ENCODE measurements at places on chromosomes 1 and 21. TPM values are rescaled to one million over a fixed set of nuclear protein-coding genes. Genes with fewer than 3 reads are reported as not detected.
A peak's percentile ranks its signal among the peaks of the same experiment; 100 is the strongest.

Gene MEX3A
- total RNA-seq, result 0.43 TPM

DNA sequence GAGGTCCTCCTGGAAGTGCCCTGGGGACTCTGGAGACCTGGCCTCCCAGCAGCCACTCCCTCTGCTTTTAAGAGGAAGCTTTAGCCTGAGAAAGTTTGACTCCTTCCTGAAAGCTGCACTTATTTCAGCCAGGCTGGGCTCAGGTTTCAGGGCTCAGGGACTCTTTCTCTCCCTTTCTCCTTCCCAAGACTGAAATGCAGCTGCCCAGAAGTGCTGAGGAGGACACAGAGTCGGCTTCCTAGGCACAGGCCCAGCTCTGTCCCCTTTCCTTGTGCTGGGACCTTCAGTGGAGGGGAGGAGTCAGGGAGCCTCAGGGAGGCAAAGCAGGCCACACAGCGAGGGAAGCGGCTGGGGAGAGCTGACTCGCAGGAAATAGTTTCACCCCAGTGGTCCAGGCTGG is 137.3 kb downstream of the NAV1 start:
- no peaks in the 10 kb centered on the region for H3K4me1 ChIP-seq
- no peaks in the 10 kb centered on the region for H3K36me3 ChIP-seq
- no peak for DNase-seq
- H3K4me3 ChIP-seq, result no peak overlapping the region
- H3K27me3 ChIP-seq, result peaks cover 6% of the 10 kb centered on the region

DNA sequence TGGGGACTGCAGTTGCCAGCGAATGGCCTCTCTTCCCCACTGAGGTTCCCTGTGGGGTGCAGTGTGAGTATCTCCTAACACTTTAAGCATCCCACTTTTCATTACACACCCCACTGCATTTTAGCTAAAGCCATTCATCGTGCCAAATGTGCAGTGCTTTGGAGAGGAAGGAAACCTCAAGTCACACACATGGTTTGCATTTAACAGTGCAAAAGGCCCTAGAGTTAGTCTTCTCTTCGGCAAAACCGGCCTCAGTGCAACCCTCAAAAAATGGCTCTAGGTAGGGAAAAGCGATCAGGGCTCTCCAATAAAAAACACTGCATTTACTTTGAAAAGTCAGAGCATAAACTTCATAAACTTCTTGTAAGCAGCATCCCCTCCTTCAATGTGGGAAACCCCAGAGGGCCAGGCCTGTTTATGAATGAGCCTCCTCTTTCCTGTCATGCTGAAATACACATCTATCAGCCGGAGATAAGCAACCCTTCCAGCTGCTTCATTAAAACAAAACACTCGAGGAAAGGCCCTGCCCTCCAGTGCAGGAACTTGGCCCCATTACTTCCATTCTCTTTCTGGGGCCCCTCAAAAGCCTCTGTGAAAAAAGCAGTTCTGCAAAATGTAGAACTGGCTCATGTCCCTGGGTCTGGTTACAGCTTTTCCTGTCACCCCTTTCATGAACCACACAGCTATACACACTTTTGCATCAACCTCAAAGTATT is 184.0 kb downstream of the CDC7 start:
- H3K27ac ChIP-seq, result peak overlapping the region; percentile 50
- no peak overlapping the region for H3K4me3 ChIP-seq
- H3K4me1 ChIP-seq, result peaks cover 22% of the 10 kb centered on the region
- H3K36me3 ChIP-seq, result peaks cover 13% of the 10 kb centered on the region
- DNase-seq, result peak; percentile 40

GRCh38 chr1:30232288-30232899 is 491.0 kb downstream of the MATN1 start:
- H3K4me1 ChIP-seq, result no peaks in the 10 kb centered on the region
- no peaks in the 10 kb centered on the region for H3K36me3 ChIP-seq
- DNase-seq, result peak; percentile 29
- H3K27me3 ChIP-seq, result peaks cover 2% of the 10 kb centered on the region
- H3K4me3 ChIP-seq, result no peak overlapping the region

GRCh38 chr1:24536391-24536840 is 19.5 kb upstream of the NCMAP start:
- no peaks in the 10 kb centered on the region for H3K27me3 ChIP-seq
- peaks cover 83% of the 10 kb centered on the region for H3K4me1 ChIP-seq
- peak overlapping the region; percentile 76 for H3K4me3 ChIP-seq

DNA sequence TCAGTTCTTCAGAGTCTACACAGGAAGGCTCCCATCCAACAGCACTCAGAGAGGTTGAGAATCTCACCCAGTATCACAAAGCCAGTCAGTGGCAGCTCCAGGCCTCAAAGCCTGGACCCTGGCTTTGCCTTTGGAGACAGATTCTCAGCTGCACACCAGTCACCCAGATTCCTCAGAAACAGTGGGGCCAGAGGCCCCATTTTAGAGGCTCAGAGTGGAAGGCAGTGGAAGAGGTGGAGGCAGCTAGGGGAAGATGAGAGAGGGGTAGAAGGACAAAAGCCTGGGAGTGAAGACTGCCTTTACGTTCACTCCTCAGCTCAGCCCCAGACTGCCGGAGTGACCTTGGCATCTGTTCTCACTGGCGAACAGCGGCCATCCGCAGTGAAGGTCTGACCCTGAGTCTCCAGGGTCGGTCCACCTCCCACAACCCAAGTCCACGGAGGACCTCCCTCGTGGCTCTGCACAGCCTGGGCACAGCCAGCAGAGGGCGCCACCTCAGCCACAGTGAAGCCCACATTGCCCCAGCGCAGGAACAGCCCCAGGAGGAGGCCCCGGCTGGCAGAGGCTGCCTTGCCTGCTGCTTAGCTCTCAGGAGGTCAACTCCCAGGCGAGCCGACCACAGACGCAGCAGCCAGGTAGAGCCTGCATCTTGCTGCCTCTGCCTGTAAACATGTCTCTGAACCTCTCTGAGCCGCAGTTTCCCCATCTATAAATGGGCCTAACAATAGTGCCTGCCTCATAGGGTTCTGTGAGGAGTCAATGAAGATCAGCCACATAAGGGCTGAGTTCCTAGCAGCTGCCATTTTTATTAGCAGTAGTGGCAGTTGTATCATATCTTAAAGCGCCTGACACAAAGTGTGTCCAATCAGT is 5.9 kb upstream of the FNDC5 start:
- no peak overlapping the region for H3K4me3 ChIP-seq
- DNase-seq, result peak; percentile 79

Gene BLACAT1
- total RNA-seq, result 1.2 TPM

Data from activated CD4-positive, alpha-beta memory T cell treated with anti-CD3 and anti-CD28 coated beads for 36 hours (primary cell).